CMK (cell line): ENCODE measurements at places on chromosomes 6 and 20.

GRCh38 chr6:21185861-21186478 is 407.6 kb upstream of the SOX4 start:
- DNase-seq, result no peak

DNA sequence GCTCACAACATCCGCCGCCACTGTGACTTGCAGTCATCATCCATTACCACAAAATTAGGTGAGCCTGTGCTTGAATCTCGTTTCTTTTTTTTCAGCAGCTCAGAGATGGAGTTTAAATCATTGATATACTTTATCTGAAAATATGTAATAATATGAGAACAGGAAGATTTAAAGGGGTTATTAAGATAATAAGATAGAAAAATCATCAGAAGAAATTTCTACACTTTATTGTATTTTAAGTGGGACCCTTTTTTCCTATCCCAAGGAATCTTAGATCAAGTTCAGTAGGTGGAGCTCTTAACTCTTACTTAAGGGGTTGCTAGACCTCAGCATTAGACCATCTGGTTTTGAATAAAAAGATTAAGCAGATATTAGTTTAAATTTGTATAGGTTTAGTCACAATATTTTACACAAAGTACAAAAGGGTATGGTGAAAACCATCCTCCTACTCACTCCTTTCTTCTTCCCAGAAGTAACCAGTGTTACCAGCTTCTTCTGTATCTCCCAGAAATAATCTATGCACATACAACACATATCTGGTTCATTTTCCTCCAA is 9.4 kb upstream of the NCOA7 start:
- DNase-seq, result no peak

DNA sequence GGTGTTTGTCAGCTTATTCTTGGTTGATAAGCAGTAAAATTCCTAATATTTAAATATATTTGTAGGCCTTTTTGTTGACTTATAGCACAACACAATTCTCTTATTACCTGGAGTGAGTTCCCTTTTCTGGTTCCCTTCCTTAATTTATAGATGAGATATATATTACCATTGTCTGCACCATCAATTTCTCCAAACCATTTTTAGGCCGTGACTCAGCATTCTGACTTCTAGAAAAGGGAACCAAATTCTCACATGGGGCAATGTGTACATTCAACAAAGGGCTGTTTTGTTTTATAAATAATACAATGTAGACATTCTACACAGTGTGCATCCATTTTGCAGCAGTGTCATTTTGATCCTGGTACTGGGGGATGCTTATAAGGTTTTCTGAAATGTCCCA is 52.8 kb downstream of the NCOA7 start:
- no peak for DNase-seq

- no peak for DNase-seq
These were observed 246.7 kb downstream of the CD109 start for GRCh38 chr6:73942592-73943186.

GRCh38 chr20:13200767-13201500 is 20.1 kb upstream of the ISM1 start:
- DNase-seq, result no peak

DNA sequence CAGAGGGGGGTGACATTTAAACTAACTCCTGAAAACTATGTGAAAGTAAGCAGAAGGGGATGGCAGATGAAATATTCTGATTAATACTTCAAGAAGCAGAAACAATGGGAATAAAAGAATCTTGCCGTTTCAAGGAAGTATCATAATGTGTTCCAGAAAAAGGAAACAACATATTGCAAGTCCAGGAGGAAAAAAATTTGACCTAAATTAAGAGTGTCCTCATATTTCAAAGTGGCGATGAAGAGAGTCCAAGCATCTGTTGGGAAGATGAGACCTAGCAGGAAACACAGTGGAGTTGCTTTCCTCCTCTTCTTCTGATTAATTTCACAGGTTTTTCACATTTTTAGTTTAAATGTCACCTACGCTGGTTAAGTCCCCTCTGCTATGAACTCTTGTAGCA is 45.6 kb upstream of the TNFAIP3 start:
- no peak for DNase-seq

GRCh38 chr6:38779310-38780062 is 64.4 kb downstream of the DNAH8 start:
- no peak for DNase-seq

DNA sequence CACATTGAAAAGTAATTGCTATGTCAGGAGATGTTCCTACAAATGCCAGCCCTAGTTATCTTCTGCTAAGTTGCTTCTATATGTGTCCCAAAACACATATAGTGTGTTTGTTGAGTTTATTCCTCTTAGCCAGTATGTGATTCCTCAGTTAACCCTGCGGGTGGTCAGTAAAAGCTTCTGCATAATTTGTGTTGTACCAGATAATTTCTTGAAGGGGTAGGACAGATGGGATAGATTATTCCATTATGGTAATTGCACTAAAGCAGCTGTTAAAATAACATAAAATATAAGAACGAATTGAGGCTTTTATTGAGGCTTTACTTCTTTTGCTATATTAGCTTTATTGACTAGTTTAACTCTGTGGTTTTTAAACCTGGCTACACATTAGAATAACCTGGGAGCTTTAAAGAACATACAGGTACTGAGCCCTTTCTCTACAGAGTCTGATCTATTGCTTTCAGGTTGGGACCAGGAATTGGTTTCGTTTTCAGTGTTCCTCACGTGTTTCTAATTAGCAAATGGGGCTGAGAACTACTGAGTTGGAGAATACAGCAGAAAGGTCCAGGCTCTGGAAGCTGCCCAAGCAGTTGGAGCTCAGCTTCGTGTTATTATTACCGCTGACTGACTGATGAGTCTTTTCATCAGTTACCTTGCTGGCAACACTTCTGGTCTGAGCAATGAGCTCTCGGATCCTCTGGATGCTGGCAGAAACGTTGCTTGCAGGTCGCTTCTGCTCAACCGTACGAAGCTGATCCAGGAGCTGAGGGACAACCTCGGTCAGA is 56.9 kb downstream of the FAM229B start:
- DNase-seq, result no peak

GRCh38 chr20:12570371-12570770 is 438.4 kb upstream of the SPTLC3 start:
- DNase-seq, result no peak
